Activated CD8-positive, alpha-beta T cell treated with anti-CD3 and anti-CD28 coated beads for 36 hours (primary cell): ENCODE measurements at places on chromosomes 7 and 10.

DNA sequence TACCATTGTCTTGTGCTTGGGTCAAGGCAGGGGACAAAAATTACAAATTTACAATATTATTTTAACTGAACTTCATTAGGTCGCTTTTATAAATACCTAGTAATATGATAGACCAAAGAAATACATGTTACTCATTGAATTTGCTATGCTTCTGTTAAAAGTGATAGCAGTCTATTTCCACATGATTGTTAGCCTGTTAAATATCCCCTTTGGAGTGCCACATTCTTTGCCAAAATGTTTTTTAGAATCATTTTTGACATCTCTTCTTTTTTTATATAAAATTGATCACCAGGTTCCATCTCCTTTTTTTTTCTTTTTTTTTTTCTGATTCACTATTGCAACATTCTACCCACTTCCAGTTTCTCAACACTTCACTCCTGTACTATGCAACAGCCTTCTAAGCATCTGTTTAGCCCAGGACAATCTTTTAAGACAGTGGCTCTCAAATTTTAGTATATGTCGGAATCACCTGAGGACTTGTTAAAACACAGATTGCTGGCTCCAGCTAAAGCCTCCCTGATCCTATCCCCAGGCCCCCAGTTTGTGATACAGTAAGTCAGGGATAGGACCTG is 16.4 kb upstream of the NDUFA5 start:
- H3K27ac ChIP-seq: no peak overlapping the region
- DNase-seq: no peak
- no peaks in the 10 kb centered on the region for H3K36me3 ChIP-seq
- H3K27me3 ChIP-seq: peaks cover 10% of the 10 kb centered on the region
- no peak overlapping the region for H3K4me3 ChIP-seq
- H3K4me1 ChIP-seq: no peaks in the 10 kb centered on the region

GRCh38 chr7:100693312-100694097 is 545 bp downstream of the GIGYF1 start:
- H3K4me1 ChIP-seq: peaks cover 46% of the 10 kb centered on the region
- H3K27ac ChIP-seq: peak overlapping the region; percentile 91

GRCh38 chr10:111295788-111296187 is 219.0 kb downstream of the ADRA2A start:
- H3K27me3 ChIP-seq: peaks cover 24% of the 10 kb centered on the region
- no peak for DNase-seq
- H3K4me3 ChIP-seq: no peak overlapping the region
- no peaks in the 10 kb centered on the region for H3K4me1 ChIP-seq
- no peak overlapping the region for H3K27ac ChIP-seq

GRCh38 chr10:78891741-78892140 is 177.0 kb upstream of the ZMIZ1 start:
- no peak for DNase-seq
- H3K4me3 ChIP-seq: no peak overlapping the region
- no peak overlapping the region for H3K27ac ChIP-seq
- H3K36me3 ChIP-seq: no peaks in the 10 kb centered on the region
